ENCODE measurements at places on chromosomes 3 and 15. TPM values are rescaled to one million over a fixed set of nuclear protein-coding genes. Genes with fewer than 3 reads are reported as not detected.

Gene KNSTRN
- total RNA-seq, result 59.8 TPM

Gene PLD1
- total RNA-seq, result 0.99 TPM

DNA sequence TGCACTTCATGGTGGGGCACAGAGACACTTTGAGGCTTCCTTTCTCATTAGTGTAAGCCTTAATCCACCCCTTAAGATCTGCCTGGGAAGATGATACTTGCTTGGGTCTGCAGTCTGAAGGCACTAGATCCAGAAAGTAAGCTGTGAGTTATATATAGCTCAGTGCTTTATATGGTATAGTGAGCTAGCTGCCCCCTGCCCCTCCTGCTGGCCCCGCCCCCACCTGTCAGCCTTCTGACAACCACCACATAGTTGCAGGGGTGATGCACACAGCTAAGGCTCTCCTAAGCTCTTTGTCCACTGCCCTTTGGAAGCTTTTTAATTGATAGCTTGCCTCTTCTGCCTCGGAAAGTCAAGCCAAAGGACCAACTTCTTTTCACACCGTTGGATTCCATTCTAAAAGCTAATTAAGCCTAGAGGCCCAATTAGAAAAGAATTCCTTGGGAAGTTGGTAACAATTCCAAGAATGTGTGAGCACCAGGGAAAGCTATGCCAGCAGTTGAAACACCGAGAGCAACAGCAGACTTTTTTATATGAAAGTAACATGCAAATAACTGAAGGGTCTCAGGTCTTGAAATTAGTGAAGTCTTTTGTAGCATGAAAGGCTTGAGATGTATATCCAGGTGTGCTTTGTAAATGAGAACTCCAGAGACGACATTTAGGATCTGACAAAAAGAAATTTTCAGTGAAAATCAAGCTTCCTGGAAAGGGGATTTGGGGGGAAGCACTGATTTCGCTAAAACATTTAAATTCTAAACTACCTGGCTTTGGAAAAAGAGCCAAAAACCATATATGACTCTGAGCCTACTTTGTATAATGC is 2.3 kb downstream of the TPM1 start:
- DNase-seq, result no peak

Gene FOXL2NB
- total RNA-seq, result not detected

GRCh38 chr3:31713816-31714215 is 181.1 kb downstream of the STT3B start:
- no peak for DNase-seq
